NCI-H226 (cell line): ENCODE measurements at places on chromosomes 13 and 19.
A peak's percentile ranks its signal among the peaks of the same experiment; 100 is the strongest.

DNA sequence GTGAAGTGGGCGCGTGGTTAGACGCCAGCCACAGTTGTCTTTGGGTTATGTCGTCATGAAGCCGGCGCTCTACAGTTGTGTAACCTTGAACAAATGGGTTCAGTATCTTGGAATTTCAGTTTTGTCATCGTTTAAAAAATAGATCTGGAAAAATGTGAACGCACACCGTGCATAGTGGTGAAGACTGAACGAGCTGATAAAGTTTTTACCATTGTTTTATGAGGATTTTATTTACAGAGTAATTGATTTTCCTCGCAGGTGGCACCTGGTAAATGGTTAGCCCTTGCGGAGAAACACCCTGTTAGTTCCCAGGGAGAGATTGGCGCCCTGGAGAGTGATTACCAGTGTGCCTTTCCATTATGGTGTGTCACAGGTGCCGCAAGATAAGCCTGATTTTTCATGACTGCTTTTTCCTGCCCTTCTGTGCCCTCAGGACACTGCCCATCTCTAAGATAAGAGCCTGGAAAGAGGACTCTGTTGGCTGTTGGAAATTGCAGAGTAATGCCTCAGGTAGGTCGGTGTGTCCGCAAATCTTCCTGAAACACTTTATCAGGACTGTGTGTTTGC lies 577 bp downstream of the ZNF181 start:
- DNase-seq, result peak; percentile 76

- DNase-seq, result no peak
Observed at GRCh38 chr19:14840206-14840605, 5.2 kb upstream of the OR7A5 start.

DNA sequence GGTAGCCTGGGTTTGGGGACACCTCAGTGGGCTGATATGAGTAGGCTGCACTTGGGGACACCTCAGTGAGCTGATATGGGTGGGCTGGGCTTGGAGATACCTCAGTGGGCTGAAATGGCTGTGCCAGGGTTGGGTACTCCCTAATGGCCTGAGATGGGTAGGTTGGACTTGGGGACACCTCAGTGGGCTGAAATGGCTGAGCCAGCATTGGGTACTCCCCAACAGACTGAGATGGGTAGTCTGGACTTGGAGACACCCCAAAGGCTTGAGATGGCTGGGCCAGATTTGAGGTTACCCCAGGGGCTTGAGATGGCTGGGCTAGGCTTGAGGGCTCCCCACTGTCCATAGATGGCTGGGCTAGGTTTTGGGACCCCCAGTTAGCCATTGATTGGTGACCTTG lies 12.1 kb downstream of the IQCN start:
- DNase-seq, result no peak

DNA sequence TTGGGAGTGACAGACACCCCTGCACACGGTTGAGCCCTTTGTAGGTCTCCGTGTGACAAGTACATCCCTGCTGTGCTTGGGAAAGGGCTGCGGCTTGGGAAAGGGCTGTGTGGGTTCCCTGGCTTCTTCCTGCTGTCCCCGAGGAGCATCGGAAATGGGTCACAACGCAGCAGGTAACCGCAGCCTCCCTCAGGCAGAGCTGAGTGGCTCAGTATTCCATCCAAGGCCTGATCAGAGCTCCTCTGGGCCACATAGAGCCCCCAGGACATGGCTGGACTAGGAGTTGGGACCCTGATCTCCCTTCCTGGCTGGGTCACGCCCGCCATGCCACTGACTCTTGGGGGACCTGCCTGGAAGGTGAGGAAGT lies 16.3 kb downstream of the TECR start:
- DNase-seq, result no peak

GRCh38 chr19:56079609-56080008 lies 41.5 kb downstream of the ZNF787 start:
- no peak for DNase-seq

- DNase-seq, result no peak
Observed at GRCh38 chr13:100297413-100297812, 208.5 kb downstream of the PCCA start.

GRCh38 chr13:46295491-46296114 lies 83.9 kb downstream of the LRRC63 start:
- peak; percentile 82 for DNase-seq

DNA sequence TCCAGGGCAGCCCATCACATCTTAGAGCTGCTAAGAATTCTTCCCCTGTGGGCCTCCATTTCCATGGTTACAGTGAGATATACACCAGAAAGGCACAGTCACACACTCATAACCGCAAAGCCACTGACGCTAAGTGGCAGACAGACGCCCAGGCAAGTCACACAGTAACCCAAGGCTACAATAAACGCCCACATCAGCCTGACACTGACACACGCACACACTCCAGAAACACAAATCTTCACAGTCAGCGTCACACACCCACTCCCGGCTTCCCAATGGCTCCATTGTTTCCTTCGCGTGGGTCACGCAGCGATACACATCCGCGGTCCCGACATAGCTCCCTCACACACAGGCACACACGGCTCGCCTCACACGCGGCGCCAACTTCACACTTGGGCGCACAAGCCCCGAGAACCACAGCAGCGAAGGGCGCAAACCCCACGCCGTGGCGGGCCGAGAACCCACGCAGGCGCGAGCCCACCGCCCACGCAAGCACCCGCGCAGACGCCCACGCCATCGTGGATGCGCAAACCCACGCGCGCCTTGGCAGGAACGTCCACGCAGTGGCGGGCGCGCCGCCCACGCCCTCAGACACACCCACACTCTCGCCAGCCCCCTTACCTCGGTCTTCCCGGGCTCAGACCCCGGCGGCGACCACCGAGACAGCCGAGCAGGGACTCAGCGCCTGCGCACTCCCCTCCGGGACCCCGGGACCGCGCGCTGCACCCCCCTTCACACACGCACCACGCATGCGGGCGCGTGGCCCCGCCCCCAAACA lies at the start of gene ZNF667:
Gene ZNF667 (minus strand): TSS at position 695 of the 778 bp plus-strand sequence. CDS start 14,975 bp downstream, outside the sequence.
- no peak for DNase-seq

DNA sequence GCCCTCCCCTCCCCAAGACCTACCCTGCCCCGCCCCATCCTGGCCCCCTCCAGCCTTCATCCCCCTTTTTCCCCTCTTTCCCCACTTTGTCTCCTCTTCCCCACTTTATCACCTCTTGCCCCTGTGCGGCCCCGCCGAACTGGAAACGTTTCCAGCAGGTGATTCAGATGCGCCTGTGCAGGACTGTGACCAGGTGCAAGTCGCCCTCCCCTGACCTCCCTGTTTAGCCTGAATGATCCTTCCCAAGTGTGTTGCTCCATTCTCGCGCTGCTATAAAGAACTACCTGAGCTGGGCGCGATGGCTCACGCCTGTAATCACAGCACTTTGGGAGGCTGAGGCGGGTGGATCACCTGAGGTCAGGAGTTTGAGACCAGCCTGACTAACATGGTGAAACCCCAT lies 25.9 kb downstream of the ZNF791 start:
- DNase-seq, result no peak

- no peak for DNase-seq
Observed at GRCh38 chr19:45245826-45246225, 619 bp upstream of the EXOC3L2 start.

- DNase-seq, result no peak
Observed at GRCh38 chr13:113152984-113153809, 5.3 kb upstream of the PROZ start.

DNA sequence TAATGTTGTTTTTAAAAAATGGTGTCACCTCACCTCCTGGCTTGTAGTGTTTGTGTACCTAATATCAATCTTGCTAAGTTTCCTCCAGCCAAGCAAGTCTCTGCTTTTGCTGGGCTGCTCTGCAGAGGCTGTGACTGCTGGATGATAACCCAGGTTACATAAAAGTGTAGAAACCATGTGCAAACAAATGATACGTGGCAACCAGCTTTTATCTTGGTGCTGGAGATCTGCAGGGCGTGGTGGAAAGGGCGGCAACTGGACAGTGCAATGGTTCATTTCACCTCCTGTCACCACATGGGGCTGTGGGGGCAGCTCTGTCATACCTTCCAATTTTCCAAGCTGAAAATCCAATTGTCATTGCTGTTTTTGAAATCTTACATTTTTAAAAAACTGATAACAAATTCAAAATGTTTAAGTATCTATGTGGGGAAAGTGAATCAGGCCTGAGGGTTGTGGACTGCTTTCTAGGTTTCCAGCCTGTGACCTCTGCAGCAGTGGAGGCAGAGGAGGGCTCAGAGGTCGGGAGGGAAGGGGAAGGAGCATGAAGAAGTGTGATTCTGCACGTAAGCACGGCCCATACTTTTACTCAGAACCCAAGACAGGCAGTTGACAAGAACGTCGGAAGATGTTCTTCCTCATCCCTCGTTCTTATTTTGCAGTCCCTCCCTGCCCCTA lies 9.7 kb downstream of the GPR42 start:
- no peak for DNase-seq

- DNase-seq, result no peak
Observed at GRCh38 chr19:35115177-35115951, at the start of gene FXYD3. FXYD3 (plus strand) TSS chr19:35115823; CDS start chr19:35119377, 3,554 bp downstream.

GRCh38 chr13:100728201-100728600 lies 53.6 kb upstream of the TMTC4 start:
- no peak for DNase-seq

- DNase-seq, result no peak
Observed at GRCh38 chr19:11063434-11063833, 25.8 kb upstream of the LDLR start.

DNA sequence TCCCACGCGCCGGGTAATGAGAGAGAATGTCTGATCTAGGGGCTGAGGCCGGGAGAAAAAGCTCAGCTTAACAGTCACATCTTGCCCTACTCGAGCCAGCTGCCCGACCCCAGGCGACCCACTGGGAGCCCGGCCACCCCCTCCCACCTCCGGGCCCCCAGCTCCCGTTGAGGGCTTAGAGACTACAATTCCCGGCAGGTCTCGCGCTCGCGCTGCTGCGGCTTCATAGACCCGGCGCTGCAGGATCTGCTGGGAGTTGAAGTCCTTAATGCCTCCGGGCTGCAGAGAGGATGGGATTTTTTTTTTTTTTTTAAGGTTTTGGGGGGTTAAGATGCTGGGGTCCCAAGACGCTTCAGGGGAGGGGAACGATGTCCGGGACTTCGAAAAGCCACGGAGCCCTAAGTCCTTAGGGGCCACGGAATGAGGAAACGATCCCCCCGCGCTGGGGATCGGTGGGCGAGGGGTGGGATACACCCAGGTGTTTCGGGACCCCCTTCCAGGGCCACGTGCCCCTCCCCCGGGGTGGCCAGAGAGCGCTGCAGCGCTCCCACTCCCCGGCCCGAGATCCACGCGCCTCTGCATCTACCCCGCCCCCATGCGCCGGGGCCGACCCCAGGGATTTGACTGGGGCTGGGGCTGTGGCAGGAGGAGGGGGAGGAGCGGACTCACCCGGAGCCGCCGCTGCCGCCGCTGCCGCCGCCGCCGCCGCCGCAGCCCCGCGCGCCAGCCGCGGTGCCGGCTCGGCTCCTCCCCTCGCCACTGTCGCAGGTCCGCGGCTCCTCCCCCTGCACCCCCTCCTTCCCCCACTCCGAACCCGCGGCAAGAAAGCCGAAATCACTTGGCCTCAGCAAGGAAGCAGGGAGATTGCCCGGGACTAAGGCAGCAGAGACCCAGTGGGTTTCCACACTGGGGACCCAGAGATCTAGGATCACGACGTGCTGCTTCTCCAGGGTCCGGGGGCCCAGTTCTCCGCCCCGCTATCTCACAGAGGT lies at the start of gene SYT3:
Gene SYT3 (minus strand): TSS at position 761 of the 992 bp plus-strand sequence. CDS start 2,470 bp downstream, outside the sequence.
- DNase-seq, result no peak

- DNase-seq, result no peak
Observed at GRCh38 chr13:82879921-82880320, 1002.4 kb downstream of the SLITRK1 start.

DNA sequence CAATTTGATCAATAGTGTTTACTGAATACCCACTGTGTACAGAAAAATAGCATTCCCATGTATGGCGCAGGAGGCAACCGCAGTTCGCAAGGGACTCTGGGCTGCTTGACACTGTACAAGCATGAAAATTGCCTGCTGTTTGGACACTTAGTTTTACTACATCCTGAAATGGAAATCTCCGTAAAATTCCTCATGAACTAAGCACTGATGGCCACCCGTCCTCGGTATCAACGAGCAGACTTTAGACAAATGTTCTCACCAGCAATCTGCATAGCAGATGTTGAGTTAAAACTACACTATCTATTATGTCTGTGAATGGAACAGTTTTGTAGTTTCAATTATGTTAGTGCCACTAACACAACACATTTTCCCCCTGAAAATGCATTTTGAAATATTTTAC lies 294.7 kb downstream of the DCLK1 start:
- no peak for DNase-seq

GRCh38 chr19:17235300-17235970 lies 9.4 kb downstream of the OCEL1 start:
- DNase-seq, result peak; percentile 81

- peak; percentile 41 for DNase-seq
Observed at GRCh38 chr13:20703780-20704458, 420 bp downstream of the IL17D start.

DNA sequence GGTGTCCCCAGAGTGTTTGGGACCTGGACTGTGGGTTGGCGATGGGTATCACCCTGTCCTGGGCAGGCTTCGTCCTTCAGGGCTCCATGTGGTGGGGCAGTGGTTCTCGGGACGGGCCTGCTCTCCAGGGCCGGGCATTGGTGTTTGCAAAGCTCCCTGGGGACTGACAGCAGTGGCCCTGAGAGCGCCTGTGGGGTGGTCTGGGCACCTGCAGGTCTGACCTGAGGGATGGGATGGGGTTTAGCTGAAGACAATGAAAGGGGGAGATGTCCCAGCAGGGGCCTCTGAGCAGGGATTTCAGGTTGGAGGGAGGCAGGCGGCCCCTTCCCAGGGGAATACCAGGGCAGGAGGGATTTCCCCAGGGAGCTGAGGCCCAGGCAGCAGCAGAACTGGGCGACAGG lies 68.3 kb upstream of the MCF2L start:
- DNase-seq, result no peak

- no peak for DNase-seq
Observed at GRCh38 chr13:25882466-25883357, 169.1 kb downstream of the SHISA2 start.

- no peak for DNase-seq
Observed at GRCh38 chr13:19767966-19768365, 14.8 kb downstream of the PSPC1 start.

GRCh38 chr19:2289714-2290435 lies 7.9 kb upstream of the PEAK3 start:
- DNase-seq, result no peak

DNA sequence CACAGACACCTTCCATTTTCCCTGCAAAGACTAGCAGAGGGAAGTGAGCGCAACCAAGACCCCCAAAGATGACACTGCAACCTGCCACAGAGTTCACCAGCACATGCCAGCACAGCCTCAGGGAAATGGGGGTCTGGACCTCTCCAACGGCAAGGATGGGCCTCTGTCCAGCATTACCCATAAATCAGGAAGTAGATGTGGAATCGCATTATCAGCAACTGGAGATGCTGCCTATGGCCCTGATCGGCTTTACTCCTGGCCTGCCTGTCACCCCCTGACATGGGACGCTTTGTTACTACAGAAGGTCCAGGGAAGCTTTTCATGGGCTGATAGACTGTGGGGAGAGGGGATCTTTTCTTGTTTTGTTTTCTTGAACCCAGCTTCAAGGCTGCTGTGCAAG lies 41.4 kb upstream of the POU2F2 start:
- DNase-seq, result no peak

DNA sequence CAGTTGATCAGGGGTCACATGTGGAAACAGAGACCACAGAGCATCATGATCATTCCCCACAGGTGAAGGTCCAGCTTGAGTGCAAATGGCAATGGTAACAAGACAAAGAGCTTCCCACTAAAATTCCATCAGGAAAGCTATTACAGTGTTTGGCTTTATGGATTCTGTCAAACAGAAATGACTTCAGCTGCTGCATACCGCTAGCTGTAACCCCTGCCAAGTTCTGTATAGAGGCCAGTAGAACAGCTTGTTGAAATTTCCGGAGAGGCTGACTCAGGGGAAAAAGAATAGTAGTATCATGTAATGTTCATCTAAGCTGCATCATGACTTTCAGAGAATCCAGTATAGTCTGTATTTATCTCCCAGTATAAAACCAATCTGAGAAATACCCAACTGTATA lies 1704.7 kb downstream of the SLITRK5 start:
- DNase-seq, result peak; percentile 84
